Fibroblast of lung (primary cell): ENCODE measurements at places on chromosomes 12 and 14. TPM values are rescaled to one million over a fixed set of nuclear protein-coding genes. Genes with fewer than 3 reads are reported as not detected.

Gene SVOP
- not detected in 2 replicates for total RNA-seq

Gene PTGR2
- total RNA-seq: 7.2 and 7.9 TPM in 2 replicates

Gene TAS2R8
- under 0.01 TPM in 1 of 2 replicates, not detected in the other for total RNA-seq

Gene KCNH3
- 0.17 and 0.26 TPM in 2 replicates for total RNA-seq

Gene GLT8D2
- total RNA-seq: 12.6 and 36.3 TPM in 2 replicates

Gene RPAP3
- total RNA-seq: 11.3 and 12.1 TPM in 2 replicates

Gene TDRD9
- 0.50 and 1.0 TPM in 2 replicates for total RNA-seq

Gene FKBP11
- total RNA-seq: 10.0 and 12.6 TPM in 2 replicates

Gene ABCC9
- 8.7 and 9.9 TPM in 2 replicates for total RNA-seq

Gene KRT78
- total RNA-seq: not detected in 2 replicates

Gene CLEC4A
- 0.26 and 0.33 TPM in 2 replicates for total RNA-seq

Gene CLEC6A
- not detected in 2 replicates for total RNA-seq

Gene ACRBP
- total RNA-seq: under 0.01 and 0.33 TPM in 2 replicates

Gene SERPINA10
- not detected in 2 replicates for total RNA-seq

Gene PMEL
- total RNA-seq: 0.26 and 0.50 TPM in 2 replicates

Gene KRT72
- total RNA-seq: not detected in 2 replicates

Gene COL2A1
- total RNA-seq: not detected in 2 replicates

Gene PFDN5
- total RNA-seq: 735 and 788 TPM in 2 replicates

Gene STYK1
- total RNA-seq: under 0.01 TPM in 1 of 2 replicates, not detected in the other
